ENCODE measurements at places on chromosomes 6 and 20. TPM values are rescaled to one million over a fixed set of nuclear protein-coding genes. Genes with fewer than 3 reads are reported as not detected.
A peak's percentile ranks its signal among the peaks of the same experiment; 100 is the strongest.

DNA sequence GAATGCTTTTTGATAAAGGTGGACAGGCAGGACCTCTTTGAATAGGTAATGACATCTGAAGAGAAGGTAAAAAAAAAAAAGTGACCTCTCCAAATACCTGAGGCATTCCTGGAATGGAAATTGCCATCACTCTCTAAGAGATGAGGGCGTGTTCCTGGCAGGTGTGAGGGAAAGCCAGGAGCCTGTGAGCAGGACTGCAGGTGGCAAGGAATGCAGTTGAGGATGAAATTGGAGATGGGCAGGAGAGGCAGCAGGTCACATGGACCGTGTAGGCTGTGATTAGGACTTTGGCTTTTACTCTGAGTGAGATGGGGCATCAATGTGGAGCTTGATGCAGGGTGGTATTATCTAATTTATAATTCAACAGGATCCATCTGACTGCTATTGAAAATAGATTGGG lies 227.4 kb downstream of the LRFN2 start:
- H3K4me1 ChIP-seq = no peaks in the 10 kb centered on the region
- H3K4me3 ChIP-seq = no peak overlapping the region
- no peaks in the 10 kb centered on the region for H3K36me3 ChIP-seq
- no peak for DNase-seq

DNA sequence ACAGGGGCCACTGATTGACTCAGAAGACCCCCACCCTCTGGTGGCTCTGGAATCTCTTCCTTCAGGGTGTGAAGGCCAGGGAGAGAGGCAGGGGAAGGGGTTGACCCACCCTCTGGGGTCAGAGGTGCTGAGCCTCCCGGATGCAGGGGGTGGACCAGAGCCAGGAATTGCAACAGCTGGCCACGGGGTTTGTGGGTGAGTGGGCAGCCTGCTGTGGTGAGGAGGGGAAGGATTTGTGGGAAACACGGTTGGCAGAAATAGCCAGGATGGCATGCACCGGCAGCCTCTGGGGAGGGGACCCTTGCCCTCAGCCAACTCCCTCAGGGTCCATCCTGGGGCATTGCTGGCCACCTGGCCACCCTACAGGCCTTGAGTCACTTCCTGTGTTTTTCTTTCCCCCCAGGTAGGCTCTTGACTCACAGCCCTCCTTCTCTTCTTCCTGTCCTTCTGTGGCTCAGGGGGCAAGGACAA lies 92.8 kb downstream of the MRPL14 start:
- no peak overlapping the region for H3K4me3 ChIP-seq
- no peak overlapping the region for H3K27ac ChIP-seq
- no peaks in the 10 kb centered on the region for H3K27me3 ChIP-seq
- no peaks in the 10 kb centered on the region for H3K36me3 ChIP-seq

Gene LY6G6C
- not detected for total RNA-seq

GRCh38 chr6:117449549-117450439 lies 24.1 kb upstream of the ROS1 start:
- H3K27ac ChIP-seq = no peak overlapping the region
- H3K36me3 ChIP-seq = no peaks in the 10 kb centered on the region
- H3K4me1 ChIP-seq = peaks cover 13% of the 10 kb centered on the region
- H3K27me3 ChIP-seq = no peaks in the 10 kb centered on the region
- H3K4me3 ChIP-seq = no peak overlapping the region
- DNase-seq = peak; percentile 51

DNA sequence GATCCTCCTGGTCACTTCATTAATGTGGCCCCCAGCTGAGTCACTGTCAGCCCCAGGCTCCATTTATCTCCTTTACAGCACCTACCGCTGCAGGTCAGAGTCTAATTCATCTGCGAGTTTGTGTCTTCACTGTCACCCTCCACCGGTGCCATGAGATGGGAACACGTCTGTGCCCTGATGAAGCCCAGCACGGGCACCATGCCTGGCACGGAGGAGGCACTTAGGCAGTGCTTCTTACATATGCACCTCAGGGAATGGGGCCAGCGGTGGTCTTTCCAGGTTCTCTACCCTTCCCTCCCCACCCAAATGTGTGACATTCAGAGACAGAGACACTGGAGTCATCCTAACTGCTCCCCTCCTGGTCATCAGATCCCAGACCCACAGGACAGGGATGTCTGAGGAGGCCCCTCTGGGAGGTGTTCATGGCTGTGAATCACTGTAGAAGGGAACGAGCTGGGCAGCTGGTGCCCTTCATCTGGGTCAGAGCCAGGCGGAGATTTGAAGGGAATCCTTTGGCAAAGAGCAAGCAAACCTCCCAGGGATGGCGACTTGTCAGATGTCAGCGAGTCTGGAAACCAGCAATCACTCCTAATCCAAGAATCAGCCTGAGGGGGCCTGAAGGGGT lies 364.6 kb downstream of the PREX1 start:
- no peak overlapping the region for H3K4me3 ChIP-seq
- no peaks in the 10 kb centered on the region for H3K36me3 ChIP-seq
- H3K27ac ChIP-seq = no peak overlapping the region
- H3K27me3 ChIP-seq = no peaks in the 10 kb centered on the region
- H3K4me1 ChIP-seq = no peaks in the 10 kb centered on the region

Gene DEK
- 133 TPM for total RNA-seq

Gene FAM83D
- 8.3 TPM for total RNA-seq

- no peak overlapping the region for H3K4me3 ChIP-seq
- H3K27ac ChIP-seq = no peak overlapping the region
- DNase-seq = no peak
- H3K36me3 ChIP-seq = no peaks in the 10 kb centered on the region
Measured at GRCh38 chr6:141808662-141809061, 324.1 kb upstream of the GJE1 start.

- no peak overlapping the region for H3K4me3 ChIP-seq
- DNase-seq = no peak
- no peak overlapping the region for H3K27ac ChIP-seq
Measured at GRCh38 chr20:38501858-38502436, 29.3 kb downstream of the RALGAPB start.

- peaks cover 49% of the 10 kb centered on the region for H3K4me1 ChIP-seq
- no peak for DNase-seq
- no peaks in the 10 kb centered on the region for H3K27me3 ChIP-seq
- no peak overlapping the region for H3K27ac ChIP-seq
- H3K36me3 ChIP-seq = peaks cover 7% of the 10 kb centered on the region
Measured at GRCh38 chr20:62917720-62918119, 8.6 kb downstream of the DIDO1 start.

- no peaks in the 10 kb centered on the region for H3K4me1 ChIP-seq
- DNase-seq = no peak
- H3K27me3 ChIP-seq = no peaks in the 10 kb centered on the region
Measured at GRCh38 chr6:100452998-100453397, 11.7 kb downstream of the SIM1 start.

GRCh38 chr6:164507206-164507940 lies 802.0 kb downstream of the C6orf118 start:
- H3K4me3 ChIP-seq = no peak overlapping the region
- H3K27ac ChIP-seq = no peak overlapping the region
- no peak for DNase-seq
- no peaks in the 10 kb centered on the region for H3K27me3 ChIP-seq
- H3K4me1 ChIP-seq = no peaks in the 10 kb centered on the region

GRCh38 chr6:18507018-18507415 lies 119.9 kb downstream of the RNF144B start:
- no peaks in the 10 kb centered on the region for H3K4me1 ChIP-seq
- H3K27me3 ChIP-seq = no peaks in the 10 kb centered on the region
- DNase-seq = no peak
- H3K36me3 ChIP-seq = no peaks in the 10 kb centered on the region
- H3K4me3 ChIP-seq = no peak overlapping the region
- H3K27ac ChIP-seq = no peak overlapping the region

GRCh38 chr6:43965628-43966373 lies 161.5 kb downstream of the MRPL14 start:
- no peak overlapping the region for H3K4me3 ChIP-seq
- H3K27me3 ChIP-seq = no peaks in the 10 kb centered on the region
- no peaks in the 10 kb centered on the region for H3K36me3 ChIP-seq
- DNase-seq = no peak
- H3K4me1 ChIP-seq = no peaks in the 10 kb centered on the region

GRCh38 chr20:49589747-49590146 lies 21.8 kb upstream of the PTGIS start:
- H3K4me1 ChIP-seq = peaks cover 3% of the 10 kb centered on the region
- no peak overlapping the region for H3K27ac ChIP-seq
- no peak overlapping the region for H3K4me3 ChIP-seq
- no peaks in the 10 kb centered on the region for H3K27me3 ChIP-seq
- no peak for DNase-seq

Gene C20orf144
- total RNA-seq = not detected

DNA sequence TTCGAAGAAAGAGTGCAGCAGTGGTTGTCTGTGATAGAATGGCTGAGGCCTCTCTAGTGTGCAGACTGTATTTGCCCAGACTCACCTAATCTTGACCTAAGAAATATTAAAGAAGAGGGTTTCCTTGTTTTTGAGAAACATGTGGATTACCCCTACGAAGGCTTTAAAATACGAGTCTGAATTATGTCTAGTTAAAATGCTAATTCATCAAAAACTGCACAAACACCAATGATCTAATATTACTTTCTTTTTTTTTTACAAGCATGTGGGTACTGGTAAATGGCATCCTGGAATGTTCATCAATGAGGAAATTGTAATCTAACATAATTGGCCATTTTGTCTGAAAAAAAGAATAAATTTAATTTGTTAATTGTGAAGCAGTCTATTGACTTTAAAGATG lies 510.9 kb downstream of the EPM2A start:
- no peak overlapping the region for H3K4me3 ChIP-seq
- H3K36me3 ChIP-seq = no peaks in the 10 kb centered on the region
- H3K4me1 ChIP-seq = no peaks in the 10 kb centered on the region
- no peak for DNase-seq

Gene LKAAEAR1
- total RNA-seq = not detected

DNA sequence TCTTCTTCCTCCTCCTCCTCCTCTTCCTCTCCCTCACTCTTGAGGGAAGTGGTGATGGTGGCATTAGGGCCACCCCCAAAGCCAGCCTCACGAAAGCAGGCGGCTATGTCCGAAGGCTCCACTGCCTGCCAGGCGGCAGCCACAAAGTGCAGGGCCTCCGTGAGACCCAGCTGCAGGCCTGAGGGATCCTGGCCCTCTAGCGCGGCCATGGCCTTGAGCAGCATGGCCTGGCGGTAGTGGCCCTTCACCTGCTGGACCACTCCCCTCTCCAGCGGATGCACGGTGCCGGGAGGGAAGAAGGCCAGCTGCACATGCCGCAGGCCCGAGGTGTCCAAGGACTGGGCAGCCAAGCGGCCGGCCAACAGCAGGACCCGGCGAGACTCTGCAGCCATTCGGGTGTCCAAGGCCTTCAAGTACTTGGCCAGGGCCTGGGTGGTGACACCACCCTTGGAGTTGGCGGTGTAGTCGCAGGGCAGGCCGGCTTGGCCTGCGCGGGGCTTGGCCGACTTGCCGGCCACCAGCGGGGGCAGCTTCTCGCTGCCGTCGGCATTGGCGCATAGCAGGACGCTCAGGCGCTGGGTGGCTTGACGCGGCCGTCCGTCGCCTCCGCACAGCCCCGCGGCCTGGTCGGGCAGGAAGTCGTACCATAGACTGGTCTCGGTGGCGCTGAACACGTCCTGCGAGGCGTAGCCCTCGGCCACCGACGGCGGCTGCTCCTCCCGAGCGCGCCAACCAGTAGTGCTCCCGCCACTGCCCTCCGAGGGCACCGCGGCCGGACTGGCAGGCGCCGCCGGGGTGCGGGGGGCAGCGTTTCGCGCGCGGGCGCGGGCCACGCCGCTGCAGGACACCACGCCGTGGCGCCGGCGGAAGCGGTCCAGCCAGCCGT lies 1.1 kb downstream of the CENPB start:
- H3K27me3 ChIP-seq = no peaks in the 10 kb centered on the region
- peak overlapping the region; percentile 77 for H3K27ac ChIP-seq
- no peaks in the 10 kb centered on the region for H3K36me3 ChIP-seq
- DNase-seq = no peak
- H3K4me3 ChIP-seq = peak overlapping the region; percentile 44
- peaks cover 66% of the 10 kb centered on the region for H3K4me1 ChIP-seq

DNA sequence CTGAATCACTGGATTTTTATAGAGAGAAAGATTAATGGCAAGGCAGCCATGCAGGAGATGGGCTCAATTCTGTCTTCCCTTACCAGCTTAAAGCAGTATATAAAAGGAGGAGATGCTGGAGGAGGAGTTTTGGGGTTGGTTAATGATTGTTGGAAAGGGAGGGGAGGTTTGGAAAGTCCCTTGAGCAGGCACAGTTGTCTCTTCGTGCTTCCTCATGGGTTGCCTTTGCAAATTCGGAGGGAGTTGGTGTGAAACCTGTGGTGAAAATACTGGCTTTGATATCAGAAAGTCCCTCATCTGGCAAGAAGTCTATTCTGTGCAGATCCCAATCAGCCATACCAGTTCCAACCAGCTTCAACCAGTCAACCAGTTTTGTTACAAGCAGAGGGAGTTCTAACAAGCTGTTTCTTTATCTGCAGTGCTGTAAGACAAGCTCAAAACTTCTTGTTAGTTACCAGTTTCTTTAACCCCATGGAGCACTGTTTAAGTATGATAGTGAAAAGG lies 107.0 kb downstream of the HIVEP1 start:
- peaks cover 25% of the 10 kb centered on the region for H3K36me3 ChIP-seq
- no peaks in the 10 kb centered on the region for H3K4me1 ChIP-seq
- no peak overlapping the region for H3K4me3 ChIP-seq
- H3K27me3 ChIP-seq = no peaks in the 10 kb centered on the region
- no peak for DNase-seq

DNA sequence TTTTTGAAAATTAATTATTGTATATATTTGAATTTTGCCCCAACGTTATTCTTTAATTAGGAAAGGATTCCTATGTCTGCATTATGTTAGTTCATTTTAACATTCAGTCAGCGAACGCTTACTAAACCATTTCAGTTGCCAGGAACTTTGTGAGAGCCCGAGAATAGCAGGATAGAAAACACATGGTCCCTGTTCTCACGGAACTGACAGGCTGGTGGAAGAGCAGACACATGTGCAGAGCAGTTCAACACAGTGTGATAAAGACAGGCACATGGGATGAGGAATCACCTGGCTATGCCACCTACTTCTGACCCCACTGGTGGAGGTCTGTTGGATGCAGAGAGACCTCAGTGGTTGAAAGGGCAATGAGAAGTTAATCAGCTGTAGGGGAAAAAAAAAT lies 367.2 kb downstream of the EPM2A start:
- H3K27ac ChIP-seq = no peak overlapping the region
- H3K36me3 ChIP-seq = no peaks in the 10 kb centered on the region

- DNase-seq = no peak
Measured at GRCh38 chr20:37816003-37816402, 86.9 kb upstream of the VSTM2L start.

DNA sequence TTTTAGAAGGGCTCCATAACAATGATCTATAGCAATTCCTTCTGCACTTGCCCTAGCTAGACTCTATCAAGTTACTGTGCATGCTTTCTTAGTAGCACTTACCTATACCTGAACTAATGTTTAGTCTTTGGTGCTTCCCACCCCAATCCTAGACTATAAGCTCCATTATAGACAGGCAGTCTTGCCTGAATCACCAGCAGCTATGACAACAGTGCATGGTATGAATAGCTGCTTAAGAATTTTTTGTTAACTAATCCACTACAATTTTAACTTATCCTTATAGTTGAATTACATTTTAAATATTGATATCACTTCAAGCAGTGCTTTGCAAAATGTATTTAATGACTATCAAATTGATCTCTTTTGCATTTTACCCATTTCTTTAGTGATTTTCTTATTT lies 164.3 kb downstream of the RPS12 start:
- H3K27ac ChIP-seq = no peak overlapping the region
- no peaks in the 10 kb centered on the region for H3K36me3 ChIP-seq
- H3K4me3 ChIP-seq = no peak overlapping the region
- no peaks in the 10 kb centered on the region for H3K4me1 ChIP-seq
- H3K27me3 ChIP-seq = no peaks in the 10 kb centered on the region

GRCh38 chr20:50794181-50794845 lies 548 bp upstream of the BCAS4 start:
- H3K36me3 ChIP-seq = no peaks in the 10 kb centered on the region
- peak overlapping the region; percentile 59 for H3K27ac ChIP-seq
- no peaks in the 10 kb centered on the region for H3K4me1 ChIP-seq
- H3K4me3 ChIP-seq = peak overlapping the region; percentile 84
- no peak for DNase-seq

Measured in Peyer's patch (tissue), 4 donors.